Erythroblast (primary cell): ENCODE measurements at places on chromosomes 11 and 22.

GRCh38 chr11:57458060-57458409 lies 2.3 kb upstream of the RTN4RL2 start:
- DNase-seq: no peak

DNA sequence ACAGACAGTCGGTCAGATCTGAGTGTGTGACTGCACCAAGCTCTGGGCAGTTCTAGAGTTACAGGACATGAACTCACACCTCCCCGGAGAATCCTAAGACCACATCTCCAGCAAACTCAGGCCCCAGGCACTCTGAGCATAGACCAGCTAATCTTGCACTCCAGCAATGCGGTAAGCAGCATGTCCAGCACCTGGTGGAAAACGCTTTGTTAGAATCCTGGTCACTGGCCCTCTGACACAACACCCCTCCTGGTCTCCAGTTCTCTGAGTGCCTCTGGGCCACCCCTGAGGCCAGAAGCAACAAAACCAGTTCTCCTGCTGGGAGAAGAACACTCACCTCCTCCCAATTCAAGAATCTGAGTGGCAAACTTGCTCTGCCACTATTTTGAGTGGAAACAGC lies 82.7 kb upstream of the TMEM45B start:
- no peak for DNase-seq

- DNase-seq: no peak
Observed at GRCh38 chr11:71129624-71130023, 122.8 kb downstream of the SHANK2 start.

DNA sequence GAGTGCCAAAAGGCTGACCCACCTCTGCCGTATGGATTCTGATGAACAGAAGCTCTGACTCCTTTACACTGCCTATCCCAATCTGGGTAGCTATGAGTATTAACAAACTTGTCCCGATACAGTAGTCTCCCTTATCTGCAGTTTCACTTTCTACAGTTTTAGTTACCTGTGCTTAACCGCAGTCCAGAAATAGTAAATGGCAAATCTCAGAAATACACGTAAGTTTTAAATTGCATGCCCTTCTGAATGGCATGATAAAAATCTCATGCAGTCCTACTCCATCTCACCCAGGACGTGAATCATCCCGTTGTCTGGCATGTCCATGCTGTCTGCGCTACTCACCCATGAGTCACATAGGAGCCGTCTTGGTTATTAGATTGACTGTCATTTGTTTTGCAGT lies 68.8 kb downstream of the SNX19 start:
- no peak for DNase-seq

GRCh38 chr11:34468209-34468841 lies 29.6 kb downstream of the CAT start:
- peak; percentile 59 for DNase-seq

- no peak for DNase-seq
Observed at GRCh38 chr11:102990145-102990544, 34.6 kb upstream of the MMP13 start.

- DNase-seq: no peak
Observed at GRCh38 chr11:38130976-38131375, 1532.9 kb upstream of the RAG2 start.

- no peak for DNase-seq
Observed at GRCh38 chr11:63666874-63667273, 4.3 kb downstream of the ATL3 start.

DNA sequence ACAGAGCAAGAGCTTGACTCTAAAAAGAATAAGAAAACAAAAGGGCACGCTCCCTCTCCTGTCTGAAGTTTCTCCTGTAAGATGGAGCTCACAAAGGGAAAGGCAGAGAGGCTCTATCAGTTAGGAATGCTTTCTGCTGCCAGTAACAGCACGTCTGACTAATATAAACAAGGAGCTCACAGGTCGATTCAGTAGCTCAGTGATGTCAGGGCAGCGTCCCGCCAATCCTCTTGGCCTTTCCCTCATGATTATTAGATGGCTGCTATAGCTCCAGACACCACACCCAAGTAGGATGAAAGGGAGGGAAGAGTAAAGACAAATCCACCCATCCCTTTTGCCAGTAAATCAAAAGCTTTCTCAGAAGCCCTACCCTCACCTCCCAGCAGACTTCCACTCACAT lies 51.3 kb upstream of the HMGXB4 start:
- no peak for DNase-seq

DNA sequence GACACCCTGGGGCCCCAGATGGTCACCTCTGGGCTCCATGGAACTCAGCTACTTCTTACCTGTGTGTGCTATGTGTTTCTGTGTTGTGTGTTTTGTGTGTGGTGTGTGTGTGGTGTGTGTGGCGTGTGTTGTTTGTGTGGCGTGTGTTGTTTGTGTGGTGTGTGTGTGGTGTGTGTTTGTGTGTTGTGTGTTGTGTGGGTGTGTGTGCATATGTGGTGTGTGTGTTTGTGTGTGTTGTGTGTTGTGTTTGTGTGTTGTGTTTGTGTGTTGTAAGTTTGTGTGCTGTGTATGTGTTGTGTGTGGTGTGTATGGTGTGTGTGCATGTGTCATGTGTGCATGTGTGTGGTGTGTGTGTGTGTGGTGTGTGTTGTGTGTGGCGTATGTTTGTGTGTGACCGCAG lies 3.8 kb upstream of the WNT7B start:
- DNase-seq: peak; percentile 36

GRCh38 chr11:26820739-26821138 lies 98.9 kb upstream of the SLC5A12 start:
- no peak for DNase-seq

GRCh38 chr11:105045676-105046296 lies 651 bp upstream of the CARD16 start:
- DNase-seq: no peak

- no peak for DNase-seq
Observed at GRCh38 chr11:40514124-40514523, 945.3 kb downstream of the LRRC4C start.

DNA sequence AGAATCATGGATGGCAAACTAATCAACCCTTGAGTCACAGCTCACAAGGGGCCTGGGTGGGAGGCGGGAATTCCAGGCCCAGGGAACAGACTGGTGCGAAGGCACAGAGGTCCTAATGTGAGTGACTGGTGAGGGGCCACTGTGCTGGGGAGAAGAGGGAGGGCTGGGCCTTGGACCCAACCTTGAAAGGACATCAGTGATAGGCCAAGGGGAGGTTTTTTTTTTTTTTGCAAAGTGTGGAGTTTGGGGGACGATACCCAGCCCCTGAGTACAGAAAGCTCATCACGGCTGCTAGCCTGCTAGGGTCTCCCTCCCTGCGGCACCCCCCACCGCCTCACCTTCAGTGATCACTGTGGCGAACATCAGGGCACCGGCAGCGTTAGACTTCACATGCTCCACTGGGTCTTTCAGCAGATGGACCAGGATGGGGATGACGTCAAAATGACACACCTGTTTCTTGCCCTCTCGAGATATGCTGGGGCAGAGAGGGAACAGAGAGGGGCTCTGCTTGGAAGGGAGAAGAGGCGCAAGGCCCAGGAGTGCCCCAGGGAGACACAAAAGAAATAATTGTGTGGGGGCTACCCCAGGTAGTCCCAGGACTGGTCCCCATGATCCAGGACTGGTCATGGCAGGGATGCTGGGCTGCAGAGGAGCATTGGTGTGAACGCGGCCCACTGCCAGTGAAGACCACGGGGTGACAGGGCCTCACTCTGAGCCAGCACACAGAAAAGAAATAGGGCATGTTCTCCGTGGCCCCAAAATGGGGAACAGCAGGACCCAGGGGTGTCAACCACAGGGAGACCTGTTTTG lies 8.6 kb upstream of the GNAZ start:
- no peak for DNase-seq

DNA sequence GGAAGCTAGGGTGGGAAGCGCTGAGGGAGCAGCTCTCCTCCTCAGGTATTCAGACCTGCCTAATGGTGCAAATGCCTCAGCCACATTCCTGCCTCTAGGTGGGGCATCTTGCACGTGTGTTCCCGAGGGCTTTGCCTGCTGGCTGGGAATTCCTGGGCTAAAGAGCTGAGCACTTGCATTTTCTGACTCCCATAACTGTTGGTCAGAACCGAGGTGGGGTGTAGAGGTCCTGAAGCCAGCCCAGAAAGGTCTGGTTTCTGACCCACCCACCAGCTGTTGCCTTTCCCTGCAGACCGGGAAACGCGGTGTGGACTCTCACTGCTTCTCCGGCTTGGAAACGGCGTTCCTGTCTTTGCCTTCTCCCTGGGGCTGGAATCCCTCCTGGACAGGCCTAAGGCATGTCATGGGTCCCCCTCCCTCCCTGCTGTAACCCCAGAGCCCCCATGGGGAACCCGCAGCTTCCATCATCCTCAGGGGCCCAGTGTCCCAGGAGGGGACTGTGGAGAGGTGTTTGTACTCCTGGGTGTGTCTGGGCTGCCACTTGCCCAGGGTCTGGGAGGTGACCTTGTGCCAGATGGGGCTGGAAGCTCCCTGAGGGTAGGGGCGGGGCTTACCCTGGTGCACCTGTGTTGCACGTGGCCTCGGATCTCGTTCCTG lies 24.0 kb upstream of the SMIM38 start:
- DNase-seq: no peak

- no peak for DNase-seq
Observed at GRCh38 chr22:44351685-44352377, 39.1 kb upstream of the SHISAL1 start.

DNA sequence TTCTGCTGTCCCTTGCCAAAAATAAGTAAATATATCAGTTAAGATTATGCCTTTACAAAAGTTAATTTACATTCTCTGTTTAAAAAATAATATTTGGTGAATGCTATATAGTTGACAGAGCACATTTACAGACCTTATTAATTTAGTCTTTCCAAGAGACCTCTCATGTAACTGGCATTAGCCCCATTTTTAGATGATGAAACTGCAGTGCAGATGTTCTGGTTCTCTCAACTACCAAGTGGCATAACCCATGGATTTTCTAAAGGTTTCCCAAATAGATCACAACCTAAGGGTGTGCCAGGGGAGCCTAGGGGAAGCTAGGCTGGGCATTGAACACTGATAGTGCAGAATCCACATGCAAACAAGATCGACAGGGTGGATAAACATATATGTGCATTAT lies 88.5 kb downstream of the RNF169 start:
- no peak for DNase-seq

- no peak for DNase-seq
Observed at GRCh38 chr22:45499746-45500145, 2.9 kb upstream of the FBLN1 start.

GRCh38 chr11:130145975-130146776 lies 13.4 kb upstream of the ST14 start:
- no peak for DNase-seq

- DNase-seq: peak; percentile 84
Observed at GRCh38 chr22:30605449-30606110, 1.4 kb upstream of the TCN2 start.

GRCh38 chr22:22410121-22410520 lies 98.4 kb downstream of the ZNF280B start:
- no peak for DNase-seq

DNA sequence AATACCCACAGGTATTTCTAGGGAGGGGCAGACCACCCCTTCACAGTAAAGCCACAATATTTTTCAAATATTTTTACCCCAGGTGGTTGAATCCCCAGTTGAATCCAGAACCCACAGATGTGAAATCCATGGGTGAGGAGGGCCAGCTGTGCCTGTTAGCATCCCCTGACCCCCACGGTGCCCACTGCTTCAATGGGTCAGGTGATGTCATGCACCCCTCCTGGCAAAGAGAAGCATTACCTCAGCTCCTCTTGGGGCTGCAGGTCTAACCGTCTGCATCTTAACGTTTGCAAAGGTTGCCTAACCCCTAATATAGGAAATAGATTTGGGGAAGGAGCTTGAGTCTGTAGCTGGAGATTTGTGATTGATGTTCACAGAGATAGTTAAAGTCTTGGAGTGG lies 24.7 kb upstream of the IL17RA start:
- DNase-seq: no peak

DNA sequence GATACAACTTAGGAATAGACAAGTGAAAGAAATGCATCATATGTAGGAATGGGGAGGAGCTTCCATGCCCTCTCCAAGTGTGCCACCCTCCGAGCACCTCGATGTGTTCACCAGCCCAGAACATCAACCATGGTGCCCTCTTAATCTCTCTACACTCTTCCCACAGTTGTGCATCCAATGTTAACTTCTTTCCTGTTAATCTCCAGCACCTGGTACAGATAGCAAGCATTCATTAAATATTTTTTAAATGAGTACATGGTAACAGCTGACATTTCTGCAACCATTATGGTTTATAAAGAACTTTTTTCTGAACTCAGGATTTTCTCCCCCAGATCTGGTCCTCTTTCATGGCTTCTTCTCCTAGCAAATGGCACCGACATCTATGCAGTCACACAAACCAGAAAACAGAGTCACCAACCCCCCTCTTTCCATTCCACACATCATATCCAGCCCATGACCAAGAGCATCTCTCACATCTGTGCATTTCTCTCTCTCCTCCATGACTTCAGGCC lies 118.1 kb upstream of the CLPB start:
- DNase-seq: no peak

DNA sequence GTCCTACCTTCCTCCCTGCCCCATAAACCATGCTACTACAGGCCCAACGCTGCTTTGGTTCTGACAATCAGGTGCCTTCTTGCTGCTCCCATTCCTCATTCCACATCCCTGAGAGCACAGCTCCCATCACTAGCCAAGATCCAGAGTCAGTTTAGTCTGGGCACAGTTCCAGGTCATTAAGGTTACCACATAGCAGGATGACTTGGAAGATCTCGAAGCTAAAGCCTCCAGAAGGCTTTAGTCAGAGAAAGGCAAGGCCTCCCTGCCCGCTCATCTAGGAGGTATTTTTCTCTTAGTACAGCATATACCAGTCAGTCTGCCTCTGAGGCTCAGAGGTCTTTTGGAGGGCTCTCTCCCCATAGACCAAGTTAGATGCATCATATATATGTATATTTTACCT lies 30.3 kb downstream of the TRIM66 start:
- peak; percentile 22 for DNase-seq

DNA sequence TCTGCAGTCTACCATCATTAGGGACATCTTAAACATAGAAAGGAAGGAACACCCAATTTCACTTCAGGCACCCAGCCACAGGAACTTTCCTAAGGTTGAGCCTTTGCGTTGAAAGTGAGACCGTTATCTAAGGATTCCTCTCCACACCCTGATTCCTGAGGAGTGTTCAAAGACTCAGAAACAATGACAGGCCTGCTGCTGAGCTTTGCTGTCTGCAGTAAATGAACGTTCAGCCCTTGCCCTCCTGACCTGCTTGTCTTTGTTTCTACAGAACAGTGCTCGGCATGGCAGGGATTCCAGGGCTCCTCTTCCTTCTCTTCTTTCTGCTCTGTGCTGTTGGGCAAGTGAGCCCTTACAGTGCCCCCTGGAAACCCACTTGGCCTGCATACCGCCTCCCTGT lies 7.0 kb downstream of the PRSS23 start:
- DNase-seq: no peak

GRCh38 chr11:94648789-94649188 lies 81.6 kb downstream of the PIWIL4 start:
- no peak for DNase-seq
